ENCODE measurements at places on chromosomes 6 and 20.

DNA sequence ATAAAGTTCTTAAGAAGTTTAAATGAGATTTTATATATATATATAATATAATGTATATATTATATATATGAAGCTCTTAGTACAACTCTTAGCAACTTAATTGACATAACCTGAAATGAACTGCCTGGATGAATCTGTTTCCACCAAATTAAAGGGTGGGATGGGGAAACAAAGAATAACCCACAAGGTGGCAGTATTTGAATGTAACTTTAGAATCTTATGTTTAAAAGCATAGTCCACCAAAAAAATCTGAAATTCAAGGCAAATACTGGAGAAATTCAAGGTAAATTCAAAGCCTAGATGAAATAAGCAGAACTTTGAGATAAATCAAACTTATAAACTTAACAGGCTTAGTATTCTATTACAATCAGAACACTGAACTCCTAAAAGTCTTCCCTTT lies 4.4 kb upstream of the IBTK start:
- DNase-seq: no peak

DNA sequence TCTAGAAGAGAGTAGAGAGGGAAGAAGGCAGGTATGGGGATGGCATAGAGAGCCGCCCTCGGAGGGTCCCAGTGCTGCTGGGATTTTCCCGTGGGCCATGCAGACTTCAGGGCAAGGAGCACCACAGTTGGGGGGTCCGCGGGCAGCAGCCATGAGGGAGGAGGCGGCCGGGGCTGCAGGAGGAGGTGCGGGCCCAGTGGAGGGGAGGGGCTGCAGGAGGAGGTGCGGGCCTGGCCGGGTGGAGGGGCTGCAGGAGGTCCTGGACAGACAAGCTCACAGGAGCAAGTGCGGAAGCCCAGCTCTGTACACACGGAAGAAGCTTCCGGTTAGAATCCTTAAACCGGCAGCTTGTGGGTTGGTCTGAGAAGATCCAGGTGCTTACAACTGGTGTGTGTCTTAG lies 34.6 kb upstream of the CHRNA4 start:
- DNase-seq: no peak

DNA sequence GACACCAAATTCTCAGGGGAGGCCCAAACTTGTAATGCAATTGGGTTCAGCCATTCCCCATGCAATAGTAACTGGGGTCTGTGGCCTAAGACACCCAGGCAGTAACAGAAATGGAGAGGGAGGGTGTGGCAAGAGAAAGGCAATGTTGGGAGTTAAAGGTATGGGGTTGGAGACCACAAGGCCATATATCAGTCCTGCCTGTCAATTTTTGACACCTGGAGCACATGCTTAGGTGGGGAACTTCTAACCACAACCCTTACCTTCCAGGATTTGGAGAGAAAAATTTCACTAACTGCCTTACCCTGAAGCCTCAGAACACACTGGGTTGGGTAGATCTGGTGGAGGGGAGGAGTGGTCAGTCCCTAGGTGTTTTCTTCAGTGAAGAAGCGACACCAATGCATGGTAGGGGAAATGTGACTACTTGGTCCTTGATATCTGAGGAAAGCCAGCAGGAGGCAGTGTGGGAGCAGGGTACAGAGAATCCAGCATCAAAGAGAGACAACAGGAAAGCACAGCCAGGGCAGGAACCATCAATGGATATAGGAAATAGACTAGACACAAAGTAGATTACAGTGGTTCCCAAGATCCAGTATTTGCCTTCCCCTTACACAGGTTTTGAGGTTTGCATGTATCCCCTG lies 6.8 kb upstream of the USP49 start:
- DNase-seq: peak; percentile 36

DNA sequence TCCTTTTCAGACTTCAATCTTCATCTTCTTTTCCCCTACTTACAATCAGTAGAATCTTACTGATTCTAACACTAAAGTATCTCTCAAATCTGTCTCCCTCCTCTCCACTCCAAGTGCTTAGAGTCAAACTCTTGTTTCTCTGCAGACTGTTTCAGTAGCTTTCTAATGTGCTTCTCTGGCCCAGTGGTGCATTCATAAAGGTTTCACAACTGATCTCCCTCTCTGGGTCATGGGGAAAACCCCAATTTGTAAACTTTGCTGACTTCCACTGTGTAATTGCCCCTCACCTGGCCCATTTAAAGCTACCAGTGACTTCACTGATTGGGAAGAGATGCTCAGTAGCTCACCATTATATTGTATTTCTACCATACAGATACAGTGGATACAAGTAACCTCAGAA lies 183.6 kb downstream of the FAXC start:
- no peak for DNase-seq

- DNase-seq: no peak
Observed at GRCh38 chr6:113102761-113103160, 754.4 kb upstream of the MARCKS start.

DNA sequence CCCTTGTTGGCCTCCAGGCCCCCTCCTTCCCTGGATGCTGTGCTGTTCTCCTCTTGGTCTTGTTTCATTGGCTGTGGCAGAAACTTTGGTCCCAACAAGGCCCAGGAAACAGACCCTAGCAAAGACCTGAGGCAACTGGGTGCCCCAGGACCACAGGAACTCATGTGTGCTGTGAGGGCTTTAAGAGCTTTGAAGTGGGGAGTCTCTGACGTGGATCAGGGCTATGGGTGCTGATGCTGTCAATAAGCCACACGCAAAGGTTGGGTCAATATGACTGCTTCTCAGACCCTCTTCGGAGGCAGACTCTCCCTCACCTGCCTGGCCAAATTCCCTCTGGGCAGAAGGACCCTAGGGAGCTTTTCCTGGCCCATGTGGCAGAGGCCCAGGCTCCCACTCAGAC lies 91.5 kb upstream of the MLN start:
- no peak for DNase-seq

GRCh38 chr20:41574802-41575389 lies 43.3 kb downstream of the CHD6 start:
- no peak for DNase-seq

- no peak for DNase-seq
Observed at GRCh38 chr6:52976149-52976548, 18.9 kb downstream of the GSTA4 start.

All from stimulated activated CD4-positive, alpha-beta T cell treated with anti-CD3 and anti-CD28 coated beads, TNF-alpha, amount 100 ng/mL, for 1 hour (primary cell).